Natural killer cell (primary cell): ENCODE measurements at places on chromosomes 13 and 19. TPM values are rescaled to one million over a fixed set of nuclear protein-coding genes. Genes with fewer than 3 reads are reported as not detected.

SIGLEC8 gene
- total RNA-seq = not detected

TEX29 gene
- not detected for total RNA-seq

UPK1A gene
- not detected for total RNA-seq

IL12RB1 gene
- 105 TPM for total RNA-seq

EPN1 gene
- 51.8 TPM for total RNA-seq

PRX gene
- total RNA-seq = 3.7 TPM

SIGLECL1 gene
- not detected for total RNA-seq

ZNF112 gene
- total RNA-seq = not detected

CKM gene
- not detected for total RNA-seq

KLK6 gene
- not detected for total RNA-seq
